ENCODE measurements at places on chromosomes 12 and 14.

GRCh38 chr14:41986700-41987099 is 380.0 kb downstream of the LRFN5 start:
- DNase-seq: no peak

DNA sequence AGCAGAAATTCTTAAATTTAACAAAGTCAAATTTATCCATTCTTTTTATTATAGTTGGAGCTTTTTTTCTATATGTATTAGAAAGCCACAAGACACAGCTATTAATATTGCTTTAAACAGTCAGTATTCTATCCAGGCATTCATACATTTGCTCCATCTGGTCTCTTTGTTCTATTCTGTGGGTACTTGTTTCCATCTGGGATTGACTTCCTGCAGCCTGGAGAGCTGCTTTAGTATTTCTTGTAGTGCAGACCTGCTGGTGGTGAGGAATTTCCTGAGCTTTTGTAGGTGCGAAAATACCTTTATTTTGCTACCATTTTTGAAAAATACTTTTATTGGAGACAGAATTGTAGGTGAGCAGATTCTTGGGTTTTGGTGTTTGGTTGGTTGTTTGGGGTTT is 29.0 kb downstream of the CCDC60 start:
- no peak for DNase-seq

GRCh38 chr12:54059668-54060067 is 6.0 kb downstream of the HOXC4 start:
- no peak for DNase-seq

DNA sequence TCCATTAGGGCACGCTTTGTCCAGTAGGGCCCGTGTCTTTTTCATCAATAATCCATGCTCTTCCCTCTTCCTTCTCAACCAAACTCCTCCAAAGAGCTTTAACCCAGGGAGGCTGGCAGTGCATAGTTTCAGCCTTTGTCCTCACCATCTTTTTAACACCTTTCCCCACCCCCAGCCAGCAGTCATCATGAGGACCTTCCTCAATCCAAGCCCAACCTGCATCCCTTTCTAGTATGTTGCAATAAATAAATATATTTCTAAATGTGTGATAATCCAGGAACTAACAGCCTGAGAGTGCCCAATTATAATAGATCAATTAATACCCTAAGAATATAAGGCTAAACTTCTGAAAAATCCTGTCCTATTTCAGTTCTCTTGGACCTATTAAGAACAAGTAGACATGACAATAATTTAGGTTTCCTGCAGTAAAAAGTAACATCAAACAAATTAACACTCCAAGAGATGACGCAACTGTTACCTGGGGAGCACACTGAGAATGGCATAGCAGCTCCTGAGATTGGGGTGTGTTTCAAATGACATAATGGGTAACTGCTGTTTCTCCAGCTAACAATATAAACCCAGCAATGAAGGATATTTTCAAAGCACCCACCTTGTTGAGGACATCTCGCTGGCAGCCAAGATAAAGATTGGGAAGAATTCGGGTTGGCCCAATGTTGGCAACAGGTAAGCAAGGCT is 62.6 kb downstream of the DUSP16 start:
- no peak for DNase-seq

DNA sequence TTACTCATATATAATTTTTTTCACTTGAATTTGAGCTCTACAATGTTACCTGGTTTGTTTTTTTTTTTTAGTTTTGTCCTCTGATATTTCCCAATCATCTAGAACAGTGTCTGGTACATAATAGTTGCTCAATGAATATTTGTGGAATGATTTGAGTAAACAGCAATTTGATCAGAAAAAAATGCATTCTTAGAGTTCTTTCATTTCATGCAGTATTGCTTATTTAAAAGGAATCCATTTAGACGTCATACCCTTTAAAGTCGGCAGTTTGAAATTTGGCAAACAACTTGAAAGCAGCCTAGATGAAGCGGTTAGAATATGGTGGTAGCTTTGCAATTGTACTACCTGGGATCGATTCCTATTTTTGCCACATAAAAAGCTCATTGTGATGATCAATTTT is 140.0 kb downstream of the PDE3A start:
- DNase-seq: no peak

DNA sequence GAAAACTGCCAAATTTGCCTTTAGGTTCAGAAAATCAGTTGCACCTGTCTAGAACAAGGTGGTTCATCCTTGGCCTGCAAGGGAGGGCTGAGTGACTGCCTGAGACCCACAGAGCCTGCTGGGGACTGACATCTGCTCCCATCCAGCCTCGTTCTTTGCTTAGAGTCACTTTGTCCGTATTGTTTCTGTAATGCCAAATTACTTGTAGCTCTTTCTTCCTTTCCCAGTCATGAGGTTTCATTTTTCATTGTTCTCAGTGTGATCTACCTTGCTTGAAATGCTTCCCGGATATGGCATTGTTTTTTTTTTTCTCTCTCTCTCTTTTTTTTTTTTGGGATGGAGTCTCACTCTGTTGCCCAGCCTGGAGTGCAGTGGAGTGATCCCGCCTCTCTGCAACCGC is 21.3 kb downstream of the TSPAN9 start:
- no peak for DNase-seq

GRCh38 chr14:92668276-92668973 is 80.0 kb downstream of the LGMN start:
- no peak for DNase-seq

DNA sequence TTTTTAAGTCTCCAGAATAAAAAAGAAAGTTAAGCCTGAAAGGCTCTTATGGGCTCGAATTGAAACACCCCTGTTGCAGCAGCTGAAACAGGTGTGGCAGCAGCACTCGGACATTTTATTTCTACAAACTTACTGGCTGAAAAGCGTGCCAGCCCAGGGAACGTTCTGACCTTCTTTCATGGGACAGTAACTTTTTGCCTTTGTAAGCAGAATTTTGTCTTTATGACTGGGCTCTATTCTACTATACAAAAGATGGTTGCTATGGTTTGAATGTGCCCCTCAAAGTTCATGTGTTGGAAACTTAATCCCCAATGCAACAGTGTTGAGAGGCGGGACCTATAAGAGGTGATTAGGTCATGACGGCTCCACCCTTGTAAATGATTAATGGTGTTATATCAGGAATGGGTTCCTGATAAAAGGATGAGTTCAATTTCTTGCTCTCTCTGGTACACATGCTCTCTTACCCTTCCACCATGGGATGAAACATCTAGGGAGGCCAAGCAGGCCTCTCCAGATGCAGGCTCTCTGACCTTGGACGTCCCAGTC is 52.7 kb downstream of the PELI2 start:
- no peak for DNase-seq

DNA sequence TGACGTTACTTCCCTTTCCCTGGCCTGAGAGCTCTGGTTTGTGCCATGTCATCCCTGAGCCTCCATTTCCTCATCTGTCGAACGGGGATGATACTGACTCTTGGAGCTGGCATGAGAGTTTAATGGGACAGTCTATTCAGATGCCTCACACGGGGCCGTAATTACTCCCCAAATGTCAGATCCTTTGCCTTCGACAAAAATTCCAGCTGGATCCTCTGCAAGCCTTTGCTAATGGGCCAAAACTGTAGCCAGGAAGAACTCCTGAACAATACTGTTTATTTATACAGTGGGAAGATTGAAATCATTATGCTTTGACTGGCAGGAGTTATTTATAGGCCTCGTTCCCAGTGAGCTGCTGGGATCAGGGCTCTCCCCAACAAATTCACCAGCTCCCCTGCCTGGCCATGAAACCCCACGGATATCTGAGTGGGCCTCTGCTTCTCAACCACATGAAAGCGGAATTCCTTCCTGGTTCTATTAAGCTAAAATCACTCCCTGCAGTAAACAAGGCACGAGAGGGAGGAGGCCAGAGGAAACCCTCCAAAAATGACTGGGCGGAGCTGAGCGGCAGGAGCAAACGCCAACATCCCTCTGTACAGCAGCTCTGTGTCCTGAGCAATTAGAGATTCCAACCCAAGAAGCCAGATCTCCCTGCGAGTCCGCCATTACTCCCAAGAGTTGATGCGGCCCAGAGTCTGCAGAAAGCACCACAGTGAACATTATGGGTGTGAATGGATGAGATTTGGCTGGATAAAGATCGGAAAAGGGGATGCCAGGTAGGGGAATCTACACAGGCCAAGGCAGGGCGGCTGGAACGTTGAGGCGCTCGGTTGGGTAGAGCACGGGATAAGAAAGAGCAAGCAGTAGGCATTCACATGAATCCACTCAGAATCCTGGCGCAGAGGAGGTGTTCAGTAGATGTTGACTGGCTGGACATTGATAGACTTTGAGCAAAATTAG is 326.1 kb downstream of the BCL11B start:
- no peak for DNase-seq

GRCh38 chr12:70106347-70106746 is 136.9 kb upstream of the CNOT2 start:
- no peak for DNase-seq

DNA sequence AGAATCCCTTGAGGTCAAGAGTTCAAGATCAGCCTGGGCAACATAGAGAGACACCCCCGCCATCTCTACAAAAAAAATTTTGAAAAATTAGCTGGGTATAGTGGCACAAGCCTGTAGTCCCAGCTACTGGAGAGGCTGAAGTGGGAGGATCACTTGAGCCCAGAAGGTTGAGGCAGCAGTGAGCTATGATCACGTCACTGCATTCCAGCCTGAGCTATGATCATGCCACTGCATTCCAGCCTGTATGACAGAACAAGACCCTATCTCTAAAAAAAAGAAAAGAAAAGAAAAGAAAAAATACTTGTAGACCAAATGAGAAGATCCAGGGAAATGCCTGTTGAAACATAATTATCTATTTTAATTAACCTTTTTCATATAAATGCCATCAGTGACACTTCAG is 93.8 kb upstream of the MDM1 start:
- no peak for DNase-seq

GRCh38 chr12:1878695-1879094 is 39.8 kb downstream of the CACNA2D4 start:
- no peak for DNase-seq

DNA sequence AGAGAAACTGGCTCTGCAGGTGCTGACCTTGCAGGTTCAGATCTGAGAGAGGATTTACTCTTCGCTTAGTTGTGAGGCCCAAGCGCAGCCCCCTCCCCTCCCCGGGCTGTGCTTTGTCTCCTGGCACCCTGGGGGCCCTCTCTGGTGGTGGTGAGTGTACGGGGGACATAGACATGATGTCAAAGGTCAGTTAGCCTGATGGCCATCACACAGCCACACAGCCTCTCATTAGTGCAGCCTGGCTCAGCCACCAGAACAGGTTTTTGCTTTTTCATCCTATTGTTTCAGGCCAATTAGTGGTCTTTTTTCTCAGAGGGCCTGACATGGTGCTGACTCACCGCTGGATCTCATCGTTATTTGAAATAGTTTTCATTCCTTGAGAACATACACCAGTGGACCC is 437.9 kb downstream of the AACS start:
- no peak for DNase-seq

- DNase-seq: no peak
Observed at GRCh38 chr12:106739318-106739717, 35.2 kb upstream of the RIC8B start.

- no peak for DNase-seq
Observed at GRCh38 chr12:30630979-30631285, 64.7 kb downstream of the IPO8 start.

GRCh38 chr12:85804663-85805062 is 31.5 kb downstream of the RASSF9 start:
- DNase-seq: no peak

GRCh38 chr12:70598467-70599193 is 38.6 kb downstream of the PTPRB start:
- DNase-seq: no peak

GRCh38 chr12:81181691-81182090 is 103.8 kb downstream of the ACSS3 start:
- DNase-seq: no peak

DNA sequence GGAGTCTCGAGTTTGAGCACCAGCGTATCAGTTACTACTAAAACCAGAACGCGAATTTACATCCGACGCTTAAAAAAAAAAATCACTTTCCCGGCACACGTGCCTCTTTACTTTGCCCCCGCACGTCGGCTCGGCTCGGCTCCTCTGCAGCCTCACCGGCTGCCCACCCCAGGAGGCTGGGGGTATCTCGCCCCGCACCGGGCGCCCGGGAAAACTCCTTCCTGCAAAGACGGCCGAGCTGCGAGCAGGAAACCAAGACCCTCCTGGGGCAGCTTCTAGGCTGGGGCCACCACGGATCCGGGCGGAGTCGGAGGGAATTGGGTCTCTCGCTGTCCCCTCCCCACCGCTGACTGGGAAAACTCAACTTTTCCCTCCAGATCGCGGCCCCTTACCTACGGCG is 610 bp downstream of the VSIG10 start:
- DNase-seq: no peak

DNA sequence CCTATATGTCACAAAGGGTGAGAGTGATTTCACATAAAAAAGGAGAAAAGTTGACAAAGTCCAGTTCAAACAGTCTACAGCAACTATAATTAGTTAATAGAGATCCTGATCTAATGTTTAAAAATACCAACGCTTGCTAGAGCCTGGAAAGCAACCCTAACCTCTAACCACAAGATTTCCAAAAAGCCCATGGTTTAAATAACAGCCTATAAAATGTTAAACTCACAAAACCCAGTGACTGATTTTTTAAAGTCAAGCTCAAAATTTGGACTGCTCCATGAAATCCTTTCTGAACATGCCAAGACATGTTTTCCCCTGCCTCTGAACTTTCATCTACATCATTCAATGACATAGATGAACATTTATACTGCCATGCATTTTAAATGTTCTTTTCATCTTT is 81.6 kb downstream of the PLEKHG7 start:
- no peak for DNase-seq

DNA sequence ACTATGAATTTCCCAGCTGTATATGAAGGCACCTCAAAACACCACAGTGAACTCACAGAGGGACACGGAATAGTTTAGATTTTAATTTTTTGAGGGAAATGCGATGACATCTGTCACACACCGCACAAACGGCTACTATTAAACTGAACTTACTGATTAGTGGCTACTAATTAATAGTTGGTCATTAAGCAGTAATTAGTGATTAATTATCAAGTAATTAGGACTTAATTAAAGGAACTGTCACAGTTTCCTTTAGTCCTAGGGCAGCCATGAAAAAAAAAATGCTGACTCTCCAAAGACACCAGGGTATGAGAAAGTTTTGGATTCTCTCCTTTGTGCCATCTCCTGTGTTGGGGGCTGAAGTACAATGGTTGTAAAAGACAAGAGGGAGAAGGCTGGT is 2.9 kb downstream of the OAS1 start:
- DNase-seq: no peak

- DNase-seq: no peak
Observed at GRCh38 chr12:32612658-32613614, 66.2 kb upstream of the DNM1L start.
